Choroid plexus epithelial cell (primary cell): ENCODE measurements at places on chromosomes 2 and 18.

DNA sequence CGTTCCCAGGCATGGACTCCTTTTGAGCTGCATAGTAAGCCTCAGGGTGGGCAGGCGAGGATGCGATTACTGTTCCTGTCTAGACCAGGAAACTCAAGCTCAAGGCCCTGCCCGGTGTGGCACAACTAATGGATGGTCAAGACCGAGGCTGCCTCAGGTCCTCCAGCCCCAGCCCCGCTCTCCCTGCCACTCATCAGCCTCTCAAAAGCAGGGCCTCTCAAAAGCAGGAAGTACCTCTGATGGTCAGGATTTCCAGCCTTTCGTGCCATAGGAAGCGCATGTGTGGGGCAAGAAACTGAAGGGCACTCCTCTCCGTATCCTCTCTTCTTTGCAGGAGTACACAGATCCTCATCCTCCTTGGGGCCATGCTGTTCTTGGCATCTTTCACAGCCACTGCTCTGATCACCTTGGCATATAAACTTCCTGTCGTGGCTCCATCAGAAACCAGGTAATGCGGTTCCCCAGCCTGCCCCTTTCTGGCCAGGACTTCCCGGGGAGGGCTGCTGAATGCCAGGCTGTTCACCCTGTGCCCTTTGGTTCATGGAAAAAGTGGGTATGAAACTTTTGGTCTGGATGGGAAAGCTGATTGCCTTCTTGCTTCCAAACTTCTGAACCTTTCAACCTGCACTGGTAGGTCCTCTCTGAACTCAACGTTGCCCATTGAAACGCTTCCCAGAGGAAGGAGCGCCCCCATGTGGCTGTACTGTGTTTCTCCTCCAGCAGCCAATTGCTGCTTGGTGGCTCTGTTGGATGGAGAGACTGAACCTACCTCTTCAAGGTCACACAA, 82.8 kb upstream of the SEC11C start:
- peak; percentile 84 for DNase-seq

- no peak for DNase-seq
These were observed 355.6 kb downstream of the MYCN start for GRCh38 chr2:16296038-16296290.

DNA sequence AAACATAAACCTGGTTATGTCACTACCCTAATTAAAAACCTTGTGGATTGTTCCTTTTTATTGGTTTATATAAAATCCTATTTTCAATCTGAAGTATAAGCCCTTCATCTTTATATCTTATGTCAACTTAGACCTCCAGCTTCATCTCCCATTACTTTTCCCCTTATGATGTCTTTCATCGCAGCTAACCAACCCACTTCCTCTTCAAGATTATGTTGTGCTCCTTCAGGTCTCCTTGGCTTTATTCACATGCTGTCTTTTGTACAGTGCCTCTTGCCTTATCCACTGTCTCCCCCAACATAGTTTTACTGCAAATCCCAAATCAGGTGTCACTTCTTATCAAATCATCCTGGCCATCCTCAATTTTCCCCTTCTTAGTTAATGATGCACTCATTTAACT, 25.9 kb downstream of the MBD5 start:
- DNase-seq, result no peak

GRCh38 chr2:146820672-146821071, 1024.2 kb upstream of the ACVR2A start:
- DNase-seq, result peak; percentile 72

GRCh38 chr18:8217051-8217564, 392.1 kb upstream of the RAB12 start:
- DNase-seq, result peak; percentile 70

- DNase-seq, result peak; percentile 87
These were observed 7.2 kb upstream of the DAW1 start for GRCh38 chr2:227864161-227864756.

GRCh38 chr2:8761529-8762164, 75.8 kb downstream of the KIDINS220 start:
- DNase-seq, result peak; percentile 74

DNA sequence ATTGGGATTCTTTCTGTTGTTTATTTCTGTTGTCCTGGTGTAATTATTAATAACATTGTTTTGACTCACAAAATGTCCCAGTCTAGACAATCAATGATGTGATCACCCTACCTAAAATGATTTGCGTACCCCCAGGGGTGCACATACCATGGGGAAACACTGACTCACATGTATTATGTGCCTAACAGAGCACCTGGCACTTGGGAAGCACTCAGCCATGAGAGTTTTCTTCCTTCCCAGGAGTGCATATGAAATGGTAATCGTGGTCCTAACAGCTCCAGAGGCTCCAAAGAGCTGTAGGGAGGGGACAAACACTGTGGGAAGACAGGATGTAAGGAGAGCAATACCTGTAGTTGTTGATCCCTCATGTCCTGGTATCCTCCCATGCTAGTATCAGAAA, 187.8 kb upstream of the ERBB4 start:
- DNase-seq, result no peak

GRCh38 chr2:152278526-152278925, 56.4 kb upstream of the FMNL2 start:
- no peak for DNase-seq

DNA sequence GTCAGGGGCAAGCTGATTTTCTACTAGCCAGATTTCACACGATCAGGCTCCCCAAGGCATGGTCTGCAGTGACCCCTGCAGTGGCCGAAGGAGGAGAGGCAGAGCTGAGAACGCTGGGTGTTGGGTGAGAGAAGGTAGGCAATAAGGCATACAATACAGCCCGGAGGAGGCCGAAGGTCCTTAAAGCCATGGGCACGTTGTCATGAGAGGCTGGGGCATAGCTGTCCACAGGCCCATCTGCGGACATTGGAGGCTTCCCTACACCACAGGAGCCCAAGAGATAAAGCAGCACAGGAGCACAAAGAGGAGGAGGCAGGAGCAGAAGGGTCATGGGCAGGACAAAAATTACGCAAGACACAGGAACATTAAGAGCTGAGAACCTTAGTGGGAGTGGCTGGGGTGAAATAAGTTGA, 16.7 kb upstream of the BZW1 start:
- peak; percentile 86 for DNase-seq

GRCh38 chr2:85925216-85925671, 36.5 kb upstream of the ST3GAL5 start:
- no peak for DNase-seq

DNA sequence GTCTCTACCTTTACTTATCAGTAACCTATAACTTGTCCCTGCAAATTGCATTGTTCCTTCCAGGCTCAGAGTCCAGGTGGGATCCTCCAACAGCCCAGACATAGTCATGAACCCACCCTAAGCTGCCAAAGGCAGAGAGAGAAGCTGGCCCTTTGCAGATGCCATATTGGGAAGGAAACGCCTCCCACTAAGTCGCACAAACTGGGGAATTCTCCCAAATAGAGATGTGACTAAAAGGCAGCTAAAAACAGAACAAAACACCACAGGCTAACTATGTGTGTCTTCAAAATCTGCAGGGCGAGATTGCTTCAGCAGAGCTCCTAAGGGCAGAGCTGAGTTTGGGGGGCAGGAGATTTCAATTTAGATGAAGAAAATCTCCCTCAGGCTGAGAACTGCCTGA, 38.5 kb upstream of the SIGLEC15 start:
- no peak for DNase-seq

GRCh38 chr2:221312634-221313033, 259.5 kb downstream of the EPHA4 start:
- DNase-seq, result no peak

DNA sequence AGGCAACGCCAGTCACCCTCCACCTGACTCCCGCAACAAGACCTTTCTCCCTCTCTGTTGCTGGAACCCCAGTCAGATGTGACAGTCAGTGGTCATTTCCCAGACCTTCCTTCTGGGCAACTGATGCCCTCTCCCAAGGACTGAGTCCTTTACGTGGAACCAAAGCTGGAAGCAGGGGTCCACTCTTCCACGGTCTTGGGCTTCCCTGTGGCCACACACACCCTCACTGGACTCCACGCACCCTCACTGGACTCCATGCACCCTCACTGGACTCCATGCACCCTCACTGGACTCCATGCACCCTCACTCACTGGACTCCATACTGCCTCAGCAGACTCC, 7.1 kb downstream of the PTMA start:
- no peak for DNase-seq

DNA sequence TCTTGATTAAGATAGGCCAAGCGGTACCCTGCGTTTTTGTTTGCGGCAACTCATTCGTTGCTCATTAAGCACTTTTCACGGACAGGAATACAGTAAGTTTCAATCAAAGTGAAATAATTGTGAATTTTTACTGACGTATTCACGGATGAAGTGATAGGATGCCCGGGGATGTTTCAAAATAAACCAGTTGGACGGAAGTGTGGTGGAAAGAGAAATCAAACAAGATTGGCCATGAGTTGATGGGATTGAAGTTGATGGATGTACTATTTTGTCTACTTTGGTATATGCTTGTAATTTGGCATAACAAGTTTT, 481 bp downstream of the TMEM177 start:
- DNase-seq, result no peak

DNA sequence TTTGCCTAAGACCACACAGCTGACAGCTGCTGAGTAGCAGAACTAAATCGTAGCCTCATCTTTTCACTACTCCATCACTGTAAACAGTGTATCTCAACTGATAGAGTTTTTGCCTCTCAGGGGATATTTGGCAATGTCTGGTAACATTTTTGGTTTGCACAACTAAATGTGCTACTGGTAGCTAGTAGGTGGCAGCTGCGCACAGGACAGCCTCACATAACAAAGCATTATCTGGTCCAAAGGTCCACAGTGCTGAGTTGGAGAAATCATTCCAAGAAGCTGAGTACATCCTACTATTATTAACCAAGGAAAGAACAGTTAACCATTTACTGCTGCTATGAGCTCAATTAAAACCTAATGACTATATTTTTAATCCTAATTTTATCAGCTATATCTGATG, 6.1 kb upstream of the CCDC102B start:
- DNase-seq, result peak; percentile 56

- DNase-seq, result peak; percentile 52
These were observed 2.1 kb upstream of the CXCR1 start for GRCh38 chr2:218168635-218169462.

DNA sequence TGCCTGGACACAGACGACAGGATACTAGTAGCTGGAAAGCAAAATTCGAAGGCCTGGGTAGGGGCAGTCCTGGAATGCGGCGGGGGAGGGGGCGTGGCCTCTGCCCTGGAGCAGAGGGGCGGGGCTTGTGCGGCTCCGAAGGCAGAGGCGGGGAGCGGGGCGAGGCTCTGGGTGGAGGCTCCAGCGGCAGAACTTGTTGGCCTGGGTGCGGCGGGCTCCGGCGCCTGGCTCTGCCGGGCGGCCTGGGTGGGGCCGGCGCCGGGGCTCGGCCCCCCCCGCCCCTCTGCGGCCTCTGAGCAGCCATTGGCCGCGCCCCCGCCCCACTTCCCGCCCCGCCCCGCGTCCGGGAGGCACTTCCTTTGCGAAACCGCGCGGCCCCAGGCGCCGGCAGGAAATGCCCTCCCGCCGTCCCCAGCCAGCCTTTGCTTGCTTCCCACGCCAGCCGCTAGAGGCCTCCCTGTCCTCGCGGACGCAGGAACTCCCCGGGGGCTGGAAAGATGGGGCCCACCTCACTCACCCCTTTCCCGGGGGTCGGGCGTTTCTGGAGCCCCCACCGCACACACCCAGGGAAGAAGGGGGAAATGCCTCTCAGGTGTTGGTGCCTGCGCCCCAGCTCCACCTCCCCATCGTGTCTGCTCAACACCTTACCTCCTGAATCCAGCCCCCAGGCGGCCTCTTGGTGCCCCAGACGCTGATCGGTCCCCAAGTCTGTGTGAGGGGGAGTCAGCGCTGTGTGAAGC, 6.7 kb downstream of the CTDSP1 start:
- peak; percentile 94 for DNase-seq

GRCh38 chr2:86000131-86000937, 105.4 kb downstream of the POLR1A start:
- DNase-seq, result peak; percentile 21

DNA sequence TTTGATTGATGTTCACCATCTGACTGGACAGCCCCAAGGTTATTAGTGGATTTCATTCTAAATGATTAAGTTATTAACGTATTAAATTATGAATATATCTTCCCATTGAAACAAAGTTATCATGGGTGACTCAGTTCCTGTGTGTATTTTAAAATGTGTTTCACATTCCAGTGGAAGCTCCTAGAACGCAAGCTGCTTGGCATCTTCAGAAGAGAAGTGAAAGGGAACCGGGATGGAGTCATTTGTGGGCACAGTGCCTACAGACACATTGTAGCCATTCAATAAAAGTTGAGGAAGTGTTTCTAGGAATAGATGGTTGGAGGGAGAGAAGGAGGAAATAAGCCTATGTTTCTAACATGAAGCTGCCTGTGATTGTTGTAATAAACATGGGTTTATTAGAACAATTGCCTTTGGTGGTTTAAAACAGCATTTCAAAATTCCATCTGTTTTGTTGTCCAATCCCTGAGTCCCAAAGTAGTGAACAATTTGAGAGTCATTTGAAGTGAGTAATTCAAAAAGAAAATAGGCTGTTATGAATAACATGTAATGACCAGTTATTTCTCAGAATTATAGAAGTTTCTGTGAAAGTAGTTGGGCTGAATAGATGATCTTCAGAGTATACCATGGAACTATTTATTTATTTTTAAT, 143.5 kb downstream of the PKP4 start:
- peak; percentile 90 for DNase-seq

DNA sequence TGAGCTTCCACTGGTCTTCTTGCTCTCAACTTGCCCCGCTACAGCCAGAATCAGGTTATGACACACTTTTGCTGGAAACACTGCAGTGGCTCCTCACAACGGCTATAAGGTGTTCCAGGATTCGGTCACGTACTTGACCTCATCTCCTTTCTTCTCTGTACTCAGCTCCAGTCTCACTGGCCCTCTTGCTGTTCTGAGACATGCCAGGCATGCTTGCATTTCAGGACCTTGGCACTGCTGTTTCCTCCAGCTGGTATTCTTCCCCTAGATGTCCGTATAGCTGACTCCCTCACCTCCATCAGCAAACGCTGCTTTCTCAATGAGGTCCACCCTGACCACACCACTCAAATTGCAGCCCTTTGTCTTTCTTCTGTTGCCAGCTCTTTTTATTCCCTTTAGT, 31.9 kb upstream of the C1GALT1C1L start:
- no peak for DNase-seq

DNA sequence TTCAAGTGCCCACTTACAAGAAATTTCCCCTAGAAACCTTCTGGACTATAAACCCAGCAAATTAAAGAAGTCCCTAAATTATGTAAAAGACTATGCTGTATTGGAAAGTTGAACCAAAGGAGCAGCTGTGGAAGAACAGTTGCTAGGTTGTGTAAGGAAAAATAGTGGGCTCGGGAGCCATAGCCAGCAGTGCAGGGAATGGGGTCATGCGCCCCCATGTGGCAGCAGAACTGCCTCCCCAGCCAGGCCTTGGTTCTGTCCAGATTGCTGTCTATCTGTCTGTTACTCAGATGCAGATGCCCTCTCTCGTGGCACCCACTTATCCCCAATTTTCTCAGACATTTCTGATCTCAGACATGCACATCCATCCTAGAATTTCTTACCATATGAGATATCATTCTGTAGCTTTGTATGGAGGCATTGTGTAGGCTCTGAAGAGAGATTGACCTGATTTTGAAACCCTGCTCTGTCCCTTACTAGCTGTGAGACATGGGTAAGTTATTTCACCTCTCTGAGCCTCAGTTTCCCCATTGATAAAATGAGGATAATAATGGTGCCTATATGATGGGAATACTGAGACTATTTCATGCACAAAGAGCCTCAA, 258.3 kb downstream of the SS18 start:
- DNase-seq, result peak; percentile 77

- DNase-seq, result peak; percentile 8
These were observed 584.7 kb upstream of the SETBP1 start for GRCh38 chr18:44096016-44096415.
